ENCODE measurements at places on chromosomes 11 and 22. TPM values are rescaled to one million over a fixed set of nuclear protein-coding genes. Genes with fewer than 3 reads are reported as not detected.

The PTPRJ gene
- total RNA-seq: 13.6 TPM

The TMEM191B gene
- total RNA-seq: not detected

The LRRC56 gene
- 0.29 TPM for total RNA-seq

The ABCC8 gene
- total RNA-seq: not detected

DNA sequence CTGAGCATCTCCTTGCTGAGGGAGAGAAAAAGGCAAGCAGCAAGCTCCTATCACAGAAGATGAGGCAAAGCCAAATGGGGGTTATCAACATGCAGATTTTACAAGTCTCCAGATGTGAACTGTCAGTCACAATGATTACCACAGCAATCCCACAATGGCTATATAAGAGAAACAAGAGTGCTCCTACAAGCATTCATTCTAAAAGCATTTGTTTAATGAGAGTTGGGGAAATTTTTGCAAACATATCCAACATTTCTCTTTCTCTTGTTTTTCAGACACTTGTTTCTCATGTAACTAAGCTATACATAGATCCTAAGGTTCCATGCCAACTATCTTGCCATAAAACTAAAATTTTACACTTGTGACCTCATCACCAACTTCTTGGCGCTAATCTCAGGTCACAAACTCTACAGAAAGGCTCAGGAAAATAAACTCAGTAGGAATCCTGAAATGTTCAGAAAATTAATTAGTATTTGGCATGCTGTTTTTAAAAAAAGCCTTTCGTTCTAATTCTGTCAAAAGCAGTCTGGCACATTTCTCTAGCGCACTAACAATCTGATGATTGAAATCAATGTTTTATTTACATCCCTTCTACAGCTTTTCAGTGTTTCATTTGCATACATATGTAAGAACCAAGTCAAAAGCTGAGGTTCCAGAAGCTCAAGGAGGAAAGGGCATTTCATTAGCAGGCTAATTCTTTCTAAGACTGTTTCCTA lies 199.5 kb downstream of the TTC28 start:
- DNase-seq: no peak

DNA sequence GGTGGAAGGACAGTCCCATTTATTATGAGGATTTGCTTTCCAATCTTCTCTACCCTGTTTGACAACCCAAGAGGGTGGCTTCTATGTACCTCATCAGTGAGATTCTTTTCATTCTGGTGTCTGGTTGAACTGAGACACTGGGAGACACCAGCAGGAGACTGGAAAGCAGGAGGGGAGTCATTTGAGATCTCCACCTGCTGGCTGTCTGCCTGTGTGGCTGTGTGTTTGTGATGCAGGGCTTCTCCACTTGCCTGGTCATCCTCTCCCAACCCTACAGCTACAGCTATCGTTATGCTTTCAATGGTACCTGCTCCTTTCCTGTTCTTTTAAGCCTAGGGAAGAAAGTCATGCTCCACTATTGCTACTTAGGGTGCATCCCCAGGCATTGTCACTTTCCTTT lies 48.6 kb downstream of the MRGPRX1 start:
- no peak for DNase-seq

- no peak for DNase-seq
These were observed 7.0 kb downstream of the RHBDD3 start for GRCh38 chr22:29260601-29261315.

GRCh38 chr11:37788141-37788877 lies 1190.3 kb upstream of the RAG2 start:
- DNase-seq: peak; percentile 60

- DNase-seq: no peak
These were observed 10.1 kb upstream of the HTR3B start for GRCh38 chr11:113894421-113894996.

DNA sequence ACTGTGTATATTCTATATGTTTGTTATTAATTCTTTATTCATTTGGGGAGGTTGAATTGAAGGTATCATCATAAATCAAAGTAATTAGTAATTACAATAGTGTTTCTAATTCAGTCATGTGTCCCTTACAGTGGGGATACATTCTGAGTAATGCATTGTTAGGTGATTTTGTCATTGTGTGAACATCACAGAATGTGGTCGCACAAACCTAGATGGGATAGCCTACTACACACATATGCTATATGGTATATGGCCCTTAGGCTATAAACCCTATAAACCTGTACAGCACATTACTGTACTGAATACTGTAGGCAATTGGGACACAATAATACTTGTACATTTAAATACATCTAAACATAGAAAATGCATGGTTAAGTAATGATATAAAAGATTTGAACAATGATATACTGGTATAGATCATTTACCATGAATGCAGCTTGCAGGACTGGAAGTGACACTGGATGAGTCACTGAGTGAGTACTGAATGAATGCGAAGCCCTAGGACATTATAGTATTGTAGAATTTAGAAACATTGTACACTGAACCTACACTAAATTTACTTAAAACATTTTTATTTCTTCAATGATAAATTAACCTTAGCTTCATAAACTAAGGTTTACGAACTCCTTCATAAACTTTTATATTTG lies 936.2 kb upstream of the CHORDC1 start:
- DNase-seq: no peak

DNA sequence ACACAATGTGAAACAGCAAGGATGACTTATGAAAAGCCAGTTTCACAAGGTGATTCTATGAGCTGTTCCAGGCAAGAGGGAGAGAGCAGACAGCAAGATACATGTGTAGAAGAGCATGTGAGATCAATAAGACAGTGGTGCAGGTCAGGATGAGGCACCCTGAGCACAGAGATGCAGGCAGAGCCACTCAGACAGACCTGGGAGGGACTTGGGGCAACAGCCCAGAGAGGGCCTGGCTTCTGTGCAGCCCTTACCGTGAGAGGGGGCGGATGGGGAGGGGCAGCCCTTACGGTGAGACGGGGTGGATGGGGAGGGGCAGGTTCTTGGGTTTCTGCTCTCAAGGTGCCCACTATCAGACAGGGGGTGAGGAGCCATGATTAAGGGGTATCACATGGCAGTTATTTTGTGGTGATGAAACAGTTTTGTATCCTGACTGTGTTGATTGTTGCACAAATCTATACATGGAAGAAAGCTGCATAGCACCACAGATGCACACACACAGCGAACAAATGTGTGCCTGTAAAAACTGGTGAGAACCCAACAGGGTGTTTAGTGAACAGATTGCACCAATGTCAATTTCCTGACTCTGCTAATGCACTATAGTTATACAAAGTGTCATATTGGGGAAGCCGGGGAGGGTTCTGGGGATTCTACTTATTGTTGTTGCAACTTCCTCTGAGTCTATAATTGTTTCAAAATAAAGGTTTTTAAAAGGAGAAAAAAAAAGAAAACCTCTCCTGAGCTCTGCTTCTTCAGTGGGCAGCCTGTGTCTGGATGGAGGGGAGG lies 5.2 kb upstream of the C22orf42 start:
- DNase-seq: no peak

GRCh38 chr11:45666648-45667642 lies 1.5 kb upstream of the CHST1 start:
- no peak for DNase-seq

DNA sequence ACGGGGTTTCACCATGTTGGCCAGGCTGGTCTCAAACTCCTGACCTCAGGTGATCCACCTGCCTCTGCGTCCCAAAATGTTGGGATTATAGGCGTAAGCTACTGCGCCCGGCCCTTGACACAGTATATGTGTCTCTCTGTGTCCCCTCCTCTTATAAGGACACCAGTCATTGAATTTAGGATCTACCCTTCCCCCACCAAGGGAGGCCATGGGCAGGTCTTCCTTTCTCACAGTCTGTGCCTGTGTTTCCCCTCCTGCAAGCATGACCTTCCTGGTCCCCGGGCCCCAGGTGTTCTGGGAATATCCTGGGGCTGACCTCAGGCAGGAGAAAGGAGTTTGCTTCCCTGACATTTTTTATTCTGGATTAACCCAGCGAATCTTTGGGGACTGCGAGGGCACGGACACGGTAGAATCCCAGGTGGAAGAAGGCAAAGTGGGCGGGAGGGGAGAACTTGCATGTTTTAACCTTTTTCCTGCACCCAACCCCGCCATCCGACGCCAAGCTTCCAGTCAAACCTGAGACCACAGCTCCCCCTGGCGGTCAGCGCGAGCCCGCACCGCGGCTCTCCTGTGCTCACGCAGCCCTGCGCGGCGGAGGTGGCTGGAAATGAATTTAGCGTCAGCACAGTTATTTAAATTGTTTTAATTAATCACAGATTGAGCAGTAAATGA lies 42.1 kb upstream of the ISX start:
- DNase-seq: peak; percentile 42
